ENCODE measurements at places on chromosomes 16 and 17.
A peak's percentile ranks its signal among the peaks of the same experiment; 100 is the strongest.

DNA sequence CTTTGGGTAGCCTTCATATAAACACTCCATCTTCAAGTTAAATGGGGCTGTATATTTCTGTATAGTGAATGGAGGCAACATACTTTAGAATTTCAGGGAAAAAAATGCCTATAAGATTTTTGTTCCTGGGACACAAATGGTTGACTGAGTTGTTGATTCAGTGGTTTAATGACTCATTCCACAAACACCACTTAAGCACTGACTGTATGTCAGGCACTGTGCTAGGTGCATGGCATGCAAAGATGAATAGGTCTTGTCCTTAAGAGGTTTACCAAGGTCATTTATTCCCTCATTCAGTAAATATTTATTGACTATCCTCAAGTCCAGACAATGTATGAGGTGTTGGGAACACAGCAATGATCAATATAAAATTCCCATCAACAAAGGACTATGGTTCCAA, 417.1 kb downstream of the CA10 start:
- no peak for DNase-seq

GRCh38 chr16:57244463-57244766, 644 bp upstream of the ARL2BP start:
- DNase-seq = no peak

DNA sequence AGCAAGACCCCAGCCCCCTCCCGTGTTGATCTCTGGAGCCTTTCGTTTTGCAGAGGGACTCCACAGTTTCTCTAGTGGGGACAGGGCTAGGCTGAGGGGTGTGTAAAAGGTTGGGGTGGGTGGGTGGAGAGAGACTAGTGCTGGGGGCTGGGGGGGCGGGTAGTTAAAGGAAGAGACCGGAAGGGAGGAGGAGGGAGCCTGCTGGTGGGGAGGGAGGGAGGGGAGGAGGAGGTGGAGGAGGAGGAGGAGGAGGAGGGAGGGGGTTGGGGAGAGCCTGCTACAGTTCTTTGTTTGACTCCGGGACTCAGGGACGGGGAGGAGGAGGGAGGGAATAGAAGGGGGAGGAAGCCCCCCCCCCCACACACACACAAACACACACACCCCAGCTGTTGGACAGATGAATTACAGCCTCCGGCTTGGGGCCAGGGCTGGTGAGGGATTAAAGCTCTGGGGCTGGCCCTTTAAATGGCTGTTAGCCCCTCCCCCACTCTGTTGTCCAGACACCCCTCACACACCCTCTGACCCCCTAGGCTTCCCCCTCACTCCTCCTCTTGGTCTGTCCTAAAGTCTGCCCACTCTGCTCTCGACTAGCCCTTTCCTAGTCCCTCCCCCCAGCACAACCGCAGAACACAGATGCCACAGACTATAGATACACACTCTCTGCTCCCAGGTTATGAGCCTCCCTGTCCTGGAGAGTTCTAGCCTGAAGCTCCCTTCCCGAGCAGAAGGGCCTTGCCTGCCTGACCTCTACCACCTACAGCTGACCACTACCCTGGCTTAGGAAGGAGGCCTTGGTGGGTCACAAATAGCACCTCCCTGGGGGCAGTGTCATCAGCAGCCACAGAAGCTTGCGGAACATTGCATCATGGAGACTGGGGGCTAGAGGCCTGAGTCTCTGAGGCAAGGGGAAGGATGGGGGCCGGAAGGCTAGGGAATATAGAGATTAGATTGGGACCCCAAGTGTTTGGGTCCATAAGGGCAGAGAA, 4.4 kb downstream of the KDM6B start:
- DNase-seq = peak; percentile 76

- DNase-seq = no peak
Observed at GRCh38 chr16:75627851-75628250, 4.8 kb upstream of the ADAT1 start.

GRCh38 chr17:68884888-68885287, 70.3 kb downstream of the ABCA8 start:
- no peak for DNase-seq

DNA sequence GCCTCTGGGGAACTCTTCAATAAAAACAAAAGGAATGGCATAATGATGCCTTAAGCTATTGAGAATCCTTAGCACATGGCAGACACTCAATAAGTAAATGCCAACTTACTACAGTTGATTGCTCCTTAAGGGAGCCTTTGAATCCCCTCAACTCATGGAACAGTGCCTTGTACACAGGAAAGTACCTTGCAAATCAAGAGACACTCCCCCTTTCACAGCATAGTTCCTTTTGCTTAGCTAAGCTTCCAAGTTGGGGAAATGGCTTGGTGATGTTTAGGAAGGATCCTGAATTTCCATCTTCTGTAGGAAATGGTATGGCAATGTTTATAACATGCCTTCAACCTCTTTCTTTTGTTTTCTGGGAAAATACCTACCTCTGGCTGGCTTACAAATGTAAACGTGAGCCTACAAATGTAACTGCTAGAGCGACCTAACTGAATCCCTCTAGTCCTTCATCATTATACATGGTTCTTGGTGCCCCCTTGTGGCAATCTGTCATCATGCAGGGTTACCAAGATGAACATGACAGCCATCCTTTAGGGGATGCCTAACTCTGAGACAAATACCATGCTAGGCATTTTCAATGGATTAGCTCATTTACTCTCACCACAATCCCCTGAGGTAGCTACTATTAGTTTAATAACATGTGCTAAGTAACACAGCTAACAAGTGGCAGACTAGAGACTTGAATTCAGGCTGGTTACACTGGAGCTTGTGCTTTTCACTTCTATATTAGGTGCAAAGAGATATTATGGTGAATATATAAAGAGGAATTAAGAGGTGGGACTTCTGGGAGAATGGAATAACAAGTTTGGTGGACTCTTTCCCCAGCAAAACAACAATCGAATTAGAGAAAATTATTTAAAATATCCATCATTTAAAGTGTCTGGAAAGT, 65.0 kb downstream of the MMD start:
- no peak for DNase-seq

DNA sequence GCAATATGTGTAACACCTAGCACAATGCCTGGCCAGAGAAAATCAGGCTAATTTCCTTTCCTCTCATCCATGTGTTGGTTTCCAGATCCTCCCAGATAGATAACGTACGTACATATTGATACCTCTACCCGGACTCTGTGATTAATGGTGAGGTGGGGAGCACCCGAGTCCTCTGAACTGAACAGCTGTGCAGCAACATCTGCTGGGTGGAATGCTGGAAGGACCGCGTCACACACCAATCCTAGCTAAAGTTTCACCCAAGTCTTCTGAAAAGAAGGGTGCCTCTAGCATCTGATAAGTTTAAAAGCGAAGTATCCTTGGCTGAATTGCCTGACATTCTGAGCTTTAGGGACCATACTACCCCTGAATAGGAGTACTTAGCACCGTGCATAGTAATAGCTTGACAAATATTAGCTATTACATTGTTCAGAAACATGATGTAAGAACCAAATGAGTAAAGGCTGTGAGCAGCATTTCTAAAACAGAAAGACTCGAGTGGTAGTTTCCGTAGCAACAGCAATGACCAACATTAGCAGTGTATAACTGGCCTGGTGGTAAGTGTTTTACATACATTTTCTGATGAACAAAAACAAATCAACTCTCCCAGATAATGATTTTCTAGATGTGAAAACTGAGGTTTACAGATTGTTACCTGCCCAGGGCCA, 91.4 kb downstream of the SYCE1L start:
- DNase-seq = no peak

- no peak for DNase-seq
Observed at GRCh38 chr17:37527249-37527851, 37.7 kb downstream of the DUSP14 start.
